RWPE2 (cell line): ENCODE measurements at places on chromosomes 16 and 17.

GRCh38 chr17:74249590-74250270 lies 24.3 kb upstream of the DNAI2 start:
- DNase-seq, result no peak

GRCh38 chr17:78263063-78263735 lies 31.8 kb downstream of the TMEM235 start:
- peak; percentile 59 for DNase-seq

DNA sequence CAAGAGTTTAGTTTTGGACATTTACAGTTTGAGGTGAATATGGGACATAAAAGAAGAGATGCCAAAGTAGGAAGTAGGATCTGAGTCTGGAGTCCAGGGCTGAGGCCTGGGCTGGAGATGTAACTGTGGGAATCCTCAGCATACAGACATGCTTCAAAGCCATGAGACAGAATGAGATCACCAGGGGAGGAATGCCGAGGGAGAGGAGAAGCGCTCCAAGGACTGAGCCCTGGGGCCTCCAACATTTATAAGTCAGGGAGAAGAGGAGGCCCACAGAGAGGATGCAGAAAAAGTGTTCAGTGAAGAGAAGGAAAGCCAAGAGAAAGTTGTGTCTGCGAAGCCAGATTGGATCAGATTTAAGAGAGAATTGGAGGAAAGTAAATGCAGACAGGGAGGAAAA lies 277.5 kb upstream of the MYOCD start:
- no peak for DNase-seq

GRCh38 chr17:48283411-48283810 lies 146.6 kb downstream of the SKAP1 start:
- no peak for DNase-seq

DNA sequence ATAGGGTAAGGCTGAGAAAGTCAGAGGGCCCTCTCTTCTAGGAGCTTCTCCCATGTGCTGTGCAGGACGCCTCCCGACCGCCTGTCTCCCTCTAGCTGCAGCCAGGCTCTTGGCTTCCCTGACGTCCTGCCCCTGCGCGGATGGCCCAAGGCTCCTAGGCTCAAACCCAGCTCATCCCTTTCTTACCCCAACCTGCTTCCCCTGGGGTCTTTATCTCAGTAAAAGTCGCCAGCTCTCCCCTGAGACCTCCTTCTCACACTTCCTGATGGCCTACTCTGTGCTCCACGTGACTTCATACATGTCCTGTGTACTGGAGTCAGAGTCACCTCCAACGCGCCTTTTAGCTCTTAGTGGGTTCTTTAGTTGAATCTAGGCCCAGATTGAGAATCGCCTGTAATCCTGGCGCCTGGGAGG lies 1.1 kb upstream of the ZNF747 start:
- no peak for DNase-seq

DNA sequence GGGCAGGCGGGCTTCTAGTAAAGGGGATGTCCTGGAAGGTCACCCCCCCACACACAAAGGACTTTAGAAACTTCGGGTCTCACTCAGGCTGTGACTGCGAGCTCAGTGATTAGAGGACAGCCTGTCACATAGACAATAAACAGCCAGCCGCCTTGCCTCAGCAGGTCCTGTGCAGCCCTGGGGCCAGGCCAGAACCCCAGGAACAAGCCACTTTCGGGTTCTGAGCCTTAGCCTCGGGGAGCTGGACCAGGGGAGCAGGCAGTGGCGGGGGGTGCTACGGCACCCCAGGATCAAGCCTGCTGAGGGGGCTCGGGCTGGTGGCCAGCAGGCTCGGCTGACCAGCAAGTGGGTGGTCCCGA lies 1.1 kb downstream of the GAS7 start:
- no peak for DNase-seq

GRCh38 chr17:82985428-82985805 lies 94.0 kb upstream of the METRNL start:
- no peak for DNase-seq

DNA sequence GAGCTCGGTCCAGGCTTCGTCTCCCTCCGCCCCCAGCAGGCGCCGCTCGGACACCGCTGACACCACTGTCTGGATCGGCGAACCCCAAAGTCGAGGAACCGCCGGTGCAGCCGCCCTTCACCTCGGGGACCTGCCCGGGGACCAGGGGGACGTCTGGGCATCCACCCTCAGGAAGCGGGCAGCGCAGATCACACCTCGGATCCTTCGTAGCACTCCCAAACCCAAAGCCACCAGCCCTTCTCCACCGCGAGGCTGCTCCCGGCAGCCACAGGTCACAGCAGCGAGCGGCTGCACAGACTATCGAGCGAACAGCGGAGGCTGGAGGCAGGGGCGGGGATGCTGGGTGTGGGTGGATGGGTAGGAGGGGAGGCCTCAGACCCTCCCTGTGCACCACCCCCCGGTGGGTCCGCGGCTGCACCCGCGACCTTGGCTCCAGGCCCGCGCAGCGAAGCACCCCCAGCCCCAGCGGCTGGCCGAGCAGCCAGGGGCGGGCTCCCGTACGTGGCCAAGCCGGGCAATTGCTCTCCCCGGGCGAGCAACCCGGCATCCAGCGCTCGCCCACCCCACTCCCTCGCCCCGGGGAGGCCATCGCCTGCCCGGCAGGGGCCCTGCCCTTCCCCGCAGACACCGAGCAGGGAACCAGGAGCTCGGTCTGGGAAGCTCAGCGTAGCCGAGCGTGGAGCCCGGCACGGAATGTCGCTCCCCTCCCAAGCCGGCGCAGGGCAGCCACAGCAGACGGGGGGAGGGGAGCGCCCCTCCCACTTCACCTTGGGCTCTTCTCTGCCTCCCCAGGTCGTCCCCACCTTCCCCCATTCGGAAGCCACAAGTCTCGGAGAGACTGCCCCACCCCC lies 1.0 kb downstream of the SDK2 start:
- DNase-seq, result no peak

DNA sequence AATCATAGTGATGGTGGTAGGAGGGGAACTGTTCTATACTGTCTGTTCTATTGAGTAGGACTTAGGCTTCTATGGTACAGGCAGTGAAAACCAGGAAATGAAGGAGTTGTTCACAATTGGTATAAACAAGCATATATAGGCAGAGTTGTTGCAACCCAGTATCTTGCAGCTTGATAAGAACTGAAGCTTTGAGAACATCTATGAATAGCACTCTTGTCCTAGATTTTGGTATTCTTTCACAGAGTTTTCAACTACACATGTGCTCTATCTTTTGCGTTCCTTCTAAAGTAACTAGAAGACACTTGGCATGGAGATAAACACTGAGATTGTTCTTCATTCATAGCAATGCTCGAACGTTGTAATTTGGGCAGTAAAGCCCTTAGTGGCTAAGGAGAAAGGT lies 91.8 kb downstream of the KCNJ2 start:
- DNase-seq, result no peak

DNA sequence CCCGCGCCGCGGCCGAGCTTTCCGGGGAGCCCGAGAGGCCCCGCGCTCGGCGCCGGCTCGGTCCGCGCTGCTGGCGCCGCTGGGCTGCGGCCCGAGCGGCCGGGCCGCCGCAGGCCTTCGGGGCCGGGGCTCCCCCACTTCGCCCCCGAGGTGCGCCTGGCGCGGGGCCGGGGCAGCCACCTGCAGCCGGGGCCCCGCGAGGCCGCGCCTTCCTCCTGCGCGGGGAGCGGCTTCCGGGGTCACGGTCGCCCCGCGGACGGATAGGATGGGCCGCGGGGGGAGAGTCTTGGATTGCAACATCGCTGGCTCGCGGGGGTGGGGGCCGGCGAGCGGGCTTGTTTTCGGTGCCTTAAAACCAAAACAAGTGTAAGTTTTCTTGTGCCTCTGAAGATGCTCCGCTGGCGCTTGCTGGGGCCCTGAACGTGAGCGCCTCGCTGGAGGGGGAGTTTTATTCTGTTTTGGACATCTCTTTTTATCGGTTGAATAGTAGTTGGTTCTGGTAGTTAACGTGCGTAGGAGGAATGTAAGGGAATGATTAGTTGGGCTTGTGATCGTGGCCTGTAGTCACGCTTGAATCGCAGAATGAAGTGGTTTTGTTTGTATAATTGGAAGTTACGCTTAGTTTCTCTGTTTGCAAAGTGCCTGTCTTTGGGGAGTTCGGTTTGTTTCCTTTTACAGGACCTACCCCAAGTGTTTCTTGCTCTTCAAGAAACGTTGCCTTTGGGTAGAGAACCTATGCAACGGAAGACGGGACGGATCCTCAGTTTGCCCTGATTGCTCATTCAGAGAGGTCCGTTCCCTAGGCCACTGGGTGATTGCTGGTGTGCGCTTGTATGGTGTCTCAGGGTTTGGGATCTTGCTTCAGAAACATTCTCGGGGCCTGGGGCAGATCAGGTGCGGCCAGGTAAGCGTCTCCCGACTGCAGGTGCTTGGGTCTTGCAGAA lies 724 bp downstream of the UBE2I start:
- no peak for DNase-seq

GRCh38 chr17:14080847-14081251 lies 11.5 kb downstream of the COX10 start:
- DNase-seq, result no peak

- peak; percentile 73 for DNase-seq
Observed at GRCh38 chr17:81867991-81868673, 3.0 kb downstream of the ARHGDIA start.

DNA sequence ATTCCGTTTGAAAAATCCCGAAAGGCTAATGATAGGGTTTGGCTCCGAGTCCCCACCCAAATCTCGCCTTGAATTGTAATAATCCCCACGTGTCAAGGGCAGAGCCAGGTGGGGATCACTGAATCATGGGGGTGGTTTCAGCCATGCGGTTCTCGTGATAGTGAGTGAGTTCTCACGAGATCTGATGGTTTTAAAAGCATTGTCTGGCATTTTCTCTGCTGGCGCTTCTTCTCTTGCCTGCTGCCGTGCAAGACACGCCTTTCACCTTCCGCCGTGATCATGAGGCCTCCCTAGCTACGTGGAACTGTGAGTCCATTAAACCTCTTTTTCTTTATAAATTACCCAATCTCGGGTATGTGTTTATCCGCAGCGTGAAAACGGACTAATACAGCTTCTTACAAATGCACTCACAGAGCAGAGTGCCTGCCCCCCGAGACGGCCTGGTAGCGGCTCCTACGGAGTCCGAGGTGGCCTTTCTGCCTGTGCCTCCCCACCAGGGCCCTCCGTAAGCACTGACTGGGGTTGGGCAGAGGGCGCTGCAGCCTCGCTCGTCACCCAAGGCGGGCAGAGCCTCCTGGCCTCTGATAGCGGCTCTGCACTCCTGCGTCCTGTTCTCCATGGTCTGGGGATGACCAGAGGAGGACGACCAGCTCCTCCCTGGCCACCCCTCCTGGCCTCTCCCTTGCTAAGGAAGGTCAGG lies 131.7 kb downstream of the FOXL1 start:
- DNase-seq, result no peak

DNA sequence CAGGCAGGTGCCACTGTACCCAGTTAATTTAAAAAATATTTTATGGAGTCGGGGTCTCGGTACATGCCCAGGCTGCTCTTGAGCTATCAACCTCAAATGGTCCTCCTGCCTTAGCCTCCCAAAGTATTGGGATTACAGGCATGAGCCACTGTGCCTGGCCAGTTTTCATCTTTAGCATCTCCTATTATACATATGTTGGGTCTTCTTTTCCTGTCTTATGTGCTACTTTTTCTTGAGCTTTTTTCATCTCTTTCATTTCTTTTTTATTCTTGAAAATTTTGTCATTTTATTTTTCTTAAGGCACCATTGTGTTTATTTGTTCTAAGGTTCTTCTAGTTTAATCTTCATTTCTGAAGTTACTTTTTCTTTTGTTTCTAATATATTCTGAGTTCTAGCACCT lies 20.7 kb downstream of the BANP start:
- no peak for DNase-seq

GRCh38 chr17:80503921-80504320 lies 27.5 kb upstream of the NPTX1 start:
- no peak for DNase-seq

DNA sequence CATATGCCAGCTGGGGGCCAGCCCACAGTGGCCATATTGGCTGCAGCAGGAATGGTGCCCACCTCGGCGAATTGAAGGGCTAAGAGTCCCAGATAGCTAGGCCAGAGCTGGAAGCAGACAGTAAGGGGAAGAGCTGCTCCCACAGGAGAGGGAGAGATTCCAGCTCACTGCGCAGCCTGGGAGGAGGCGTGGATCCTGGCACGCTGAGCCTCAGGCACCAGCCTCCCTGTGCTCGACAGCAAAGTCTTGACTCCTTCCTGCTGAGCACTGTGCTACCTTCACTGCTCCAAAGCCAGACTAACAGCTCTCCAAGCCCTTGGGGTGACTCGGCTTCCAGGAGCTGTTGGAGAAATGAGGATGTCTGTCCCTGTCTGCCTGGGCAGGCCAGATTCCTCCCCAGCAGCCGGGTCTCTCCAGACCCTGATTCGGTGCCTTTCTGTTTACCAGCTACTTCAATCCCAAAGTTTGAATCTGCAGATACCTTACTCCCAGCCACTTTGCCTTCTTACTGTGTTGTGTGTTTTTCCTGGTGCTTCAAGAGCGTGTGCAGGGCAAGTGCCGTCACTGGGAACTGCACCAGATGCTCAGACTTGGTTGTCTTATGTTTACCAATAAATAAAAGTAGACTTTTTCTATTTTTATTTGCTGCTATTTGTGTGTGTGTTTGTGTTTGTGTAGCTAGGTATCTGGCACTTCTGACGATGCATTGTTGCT lies 9.1 kb downstream of the CBX2 start:
- DNase-seq, result no peak

DNA sequence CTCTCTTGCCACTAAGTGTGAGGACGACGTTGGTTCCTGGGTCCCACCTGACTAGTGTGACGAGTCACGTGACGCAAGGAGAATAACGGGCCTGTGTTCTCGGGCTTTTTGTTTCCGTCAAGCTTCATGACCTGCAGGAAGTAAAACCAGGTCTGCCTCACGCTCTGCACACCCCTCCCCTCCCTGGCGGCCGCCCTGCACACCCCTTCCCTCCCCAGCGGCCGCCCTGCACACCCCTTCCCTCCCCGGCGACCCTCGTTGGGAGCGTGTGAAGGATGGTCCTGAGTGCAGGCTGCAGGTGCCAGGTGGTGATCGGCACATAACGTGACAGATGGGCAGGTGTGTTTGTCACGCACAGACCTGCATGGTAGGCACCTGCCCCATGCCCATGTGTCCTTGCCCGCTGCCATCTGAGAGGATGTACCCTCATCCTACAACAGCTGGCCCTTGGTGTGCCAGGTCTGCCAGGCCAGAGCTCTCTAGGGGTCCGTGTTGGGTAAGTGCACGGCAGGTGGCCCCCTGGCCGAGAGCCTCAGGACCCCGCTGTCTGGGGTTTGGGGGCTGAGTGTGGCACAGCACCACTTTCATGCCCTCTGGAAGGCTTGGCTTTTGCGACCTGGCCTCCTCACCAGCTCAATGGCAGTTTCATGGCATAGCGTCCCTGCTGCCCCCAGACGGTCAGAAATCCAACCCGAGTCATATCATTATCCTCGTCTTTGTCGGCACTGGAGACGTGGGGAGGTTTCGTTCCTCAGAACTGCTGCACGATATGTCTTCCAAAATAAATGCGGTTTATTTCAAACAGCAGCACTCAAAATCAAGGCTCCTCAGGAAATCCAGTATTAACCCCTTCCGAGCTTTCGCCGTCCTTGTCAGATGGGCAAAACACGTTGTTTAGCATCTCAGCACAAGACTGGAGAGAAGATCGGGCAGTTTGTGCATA lies 191.8 kb upstream of the CHMP6 start:
- DNase-seq, result no peak

GRCh38 chr16:66911112-66911511 lies 7.6 kb downstream of the CDH16 start:
- DNase-seq, result no peak

- no peak for DNase-seq
Observed at GRCh38 chr17:60149691-60150582, at the start of gene CA4. TSS of gene CA4 (plus strand) at chr17:60149973. CDS start at chr17:60150035, 62 bp downstream.

- no peak for DNase-seq
Observed at GRCh38 chr17:12097326-12097725, 76.6 kb downstream of the MAP2K4 start.

GRCh38 chr16:71501547-71501946 lies 12.4 kb upstream of the ZNF19 start:
- DNase-seq, result no peak

GRCh38 chr17:57284984-57285646 lies 28.8 kb downstream of the MSI2 start:
- DNase-seq, result no peak
